ENCODE measurements at places on chromosomes 2 and 18.

DNA sequence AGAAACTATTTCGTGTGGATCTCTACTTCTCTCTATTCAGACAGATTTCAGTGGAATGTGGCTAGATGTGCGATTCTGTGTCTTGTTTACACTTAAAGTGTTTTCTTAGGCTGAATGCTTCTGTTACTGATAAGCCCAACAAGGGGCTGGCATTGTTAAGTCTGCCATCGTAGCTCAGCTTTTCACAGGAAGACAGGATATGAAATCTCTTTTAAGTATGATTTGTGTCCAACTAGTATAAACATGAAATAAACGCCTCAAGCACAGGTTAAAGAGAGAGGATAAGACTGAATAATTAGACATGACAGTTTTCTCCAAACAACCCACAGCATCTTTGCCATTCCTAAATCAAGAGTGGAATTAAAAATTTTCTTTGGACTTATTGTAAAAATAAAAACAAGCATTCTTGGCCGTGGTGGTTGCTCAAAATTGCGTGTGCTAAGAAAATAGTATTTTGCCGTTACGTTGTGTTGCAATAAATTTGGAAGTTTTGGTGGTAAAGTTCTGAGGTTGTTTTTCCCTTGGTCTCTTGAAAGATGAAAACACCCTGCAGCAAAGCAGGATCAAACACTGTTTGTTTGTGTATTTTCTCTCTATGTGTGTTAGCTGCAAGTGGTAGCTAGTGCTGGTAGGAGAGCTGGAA is 1.0 kb downstream of the VIT start:
- no peak for DNase-seq

DNA sequence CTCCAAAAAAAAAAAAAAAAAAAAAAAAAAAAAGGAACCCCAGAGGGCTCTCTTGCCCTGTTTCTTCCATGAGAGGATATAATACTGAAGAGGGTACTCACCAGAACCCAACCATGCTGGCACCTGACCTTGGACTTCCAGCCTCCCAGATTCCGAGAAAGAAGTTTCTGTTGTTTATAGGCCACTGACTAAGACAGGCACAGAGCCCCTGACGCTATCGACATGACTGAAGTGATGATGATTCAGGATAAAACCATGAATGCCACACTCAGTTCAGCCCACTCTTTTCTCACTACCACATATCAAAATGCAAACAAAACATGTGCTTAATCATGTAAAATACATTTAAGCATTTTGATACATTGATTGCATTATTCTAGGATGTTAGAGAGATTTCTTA is 66.1 kb upstream of the CDCA7 start:
- DNase-seq = no peak

DNA sequence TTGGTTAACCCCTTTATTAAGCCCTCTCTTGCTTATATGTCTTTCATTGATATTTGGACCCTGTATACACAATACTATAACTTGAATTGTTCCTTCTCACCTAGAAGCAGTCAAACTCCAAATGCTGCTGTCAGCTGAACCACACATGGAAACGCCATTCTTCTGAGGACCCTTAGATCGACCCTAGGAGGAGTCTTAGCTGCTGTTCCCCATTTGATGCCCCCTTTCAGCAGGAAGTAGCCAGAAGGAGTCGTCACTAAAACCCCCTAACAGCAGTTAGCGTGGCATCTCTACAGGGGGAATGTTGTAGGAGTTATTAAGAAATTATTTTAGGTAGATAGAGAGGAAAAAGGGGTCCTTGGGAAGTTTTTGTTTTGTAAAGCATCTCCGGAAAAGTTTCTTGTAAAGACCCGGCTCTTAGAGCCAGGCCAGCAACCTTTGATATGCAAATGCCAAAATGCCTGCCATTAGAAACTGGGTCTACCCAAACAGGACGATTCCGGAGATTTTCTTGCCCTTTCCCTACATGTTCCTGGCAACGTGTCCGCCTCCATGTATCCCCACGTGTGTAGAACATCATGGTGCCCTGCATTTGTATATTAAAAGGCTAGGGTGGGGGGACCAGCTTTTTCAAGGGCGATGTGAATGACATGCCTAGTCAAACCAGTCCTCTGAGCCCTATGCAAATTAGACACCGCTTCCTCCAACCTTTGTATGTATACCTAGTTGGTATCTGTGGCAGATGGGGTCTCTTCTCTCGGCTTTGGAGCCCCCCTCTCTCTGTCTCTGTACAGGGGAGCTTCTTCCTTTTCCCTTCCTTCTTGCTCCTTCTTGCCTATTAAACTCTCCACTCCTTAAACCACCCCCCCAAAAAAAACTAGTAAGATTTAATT is 638.4 kb upstream of the POU3F3 start:
- no peak for DNase-seq

DNA sequence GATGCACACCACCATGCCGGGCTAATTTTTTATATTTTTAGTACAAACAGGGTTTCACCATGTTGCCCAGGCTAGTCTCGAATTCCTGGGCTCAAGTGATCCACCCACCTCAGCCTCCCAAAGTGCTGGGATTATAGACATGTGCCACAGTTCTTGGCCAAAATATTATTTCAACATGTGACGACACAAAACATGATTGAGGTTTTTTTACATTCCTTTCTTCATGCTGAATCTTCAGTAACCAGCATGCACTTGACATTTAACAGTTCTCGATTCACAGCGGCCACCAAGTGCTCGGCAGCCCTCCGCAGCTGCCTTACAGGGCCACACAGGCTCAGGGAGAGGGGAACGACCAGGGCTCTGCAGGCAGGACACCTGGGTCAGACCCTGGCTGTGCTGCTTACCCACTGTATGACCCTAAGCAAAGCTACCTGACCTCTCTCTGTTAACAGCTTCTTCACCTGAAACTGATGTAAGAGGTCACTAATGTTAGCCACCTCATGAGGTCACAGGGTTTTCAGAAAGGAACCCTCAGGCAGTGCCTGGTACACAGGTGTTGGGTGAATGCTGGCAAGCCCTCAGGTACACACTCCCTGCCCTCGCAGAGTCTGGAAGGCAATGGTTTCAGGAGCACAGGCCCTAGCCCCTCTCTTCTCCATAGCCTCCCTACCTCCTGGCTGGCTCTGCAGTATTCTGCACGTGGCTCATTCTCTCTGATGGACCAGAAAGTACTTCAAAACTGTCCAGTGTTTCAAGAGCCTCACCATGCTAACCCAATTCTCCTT is 25.7 kb downstream of the TUBB6 start:
- no peak for DNase-seq

DNA sequence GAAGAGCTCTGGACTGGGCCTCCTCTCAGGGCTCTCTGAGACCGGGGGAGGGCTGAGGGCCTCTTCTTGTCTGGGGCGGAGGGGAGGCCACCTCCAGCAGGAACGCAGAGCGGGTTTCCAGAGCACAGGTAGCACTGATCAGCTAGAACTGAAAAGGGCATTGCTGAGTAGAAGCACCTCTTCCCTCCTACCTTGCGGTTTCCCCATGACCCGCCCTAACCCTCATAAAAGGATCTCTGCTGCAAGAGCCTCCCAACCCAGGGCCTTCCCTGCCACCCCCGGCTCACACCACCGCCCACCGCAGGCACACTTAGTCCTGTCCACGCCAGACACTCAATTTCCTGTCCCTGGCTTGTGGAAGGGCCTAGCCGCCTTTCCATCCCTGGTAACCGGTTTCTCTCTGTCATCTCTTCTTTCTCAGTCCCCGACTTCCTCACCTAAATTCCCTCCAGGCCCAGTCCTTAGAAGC is 966 bp downstream of the ADCY3 start:
- DNase-seq = peak; percentile 62

DNA sequence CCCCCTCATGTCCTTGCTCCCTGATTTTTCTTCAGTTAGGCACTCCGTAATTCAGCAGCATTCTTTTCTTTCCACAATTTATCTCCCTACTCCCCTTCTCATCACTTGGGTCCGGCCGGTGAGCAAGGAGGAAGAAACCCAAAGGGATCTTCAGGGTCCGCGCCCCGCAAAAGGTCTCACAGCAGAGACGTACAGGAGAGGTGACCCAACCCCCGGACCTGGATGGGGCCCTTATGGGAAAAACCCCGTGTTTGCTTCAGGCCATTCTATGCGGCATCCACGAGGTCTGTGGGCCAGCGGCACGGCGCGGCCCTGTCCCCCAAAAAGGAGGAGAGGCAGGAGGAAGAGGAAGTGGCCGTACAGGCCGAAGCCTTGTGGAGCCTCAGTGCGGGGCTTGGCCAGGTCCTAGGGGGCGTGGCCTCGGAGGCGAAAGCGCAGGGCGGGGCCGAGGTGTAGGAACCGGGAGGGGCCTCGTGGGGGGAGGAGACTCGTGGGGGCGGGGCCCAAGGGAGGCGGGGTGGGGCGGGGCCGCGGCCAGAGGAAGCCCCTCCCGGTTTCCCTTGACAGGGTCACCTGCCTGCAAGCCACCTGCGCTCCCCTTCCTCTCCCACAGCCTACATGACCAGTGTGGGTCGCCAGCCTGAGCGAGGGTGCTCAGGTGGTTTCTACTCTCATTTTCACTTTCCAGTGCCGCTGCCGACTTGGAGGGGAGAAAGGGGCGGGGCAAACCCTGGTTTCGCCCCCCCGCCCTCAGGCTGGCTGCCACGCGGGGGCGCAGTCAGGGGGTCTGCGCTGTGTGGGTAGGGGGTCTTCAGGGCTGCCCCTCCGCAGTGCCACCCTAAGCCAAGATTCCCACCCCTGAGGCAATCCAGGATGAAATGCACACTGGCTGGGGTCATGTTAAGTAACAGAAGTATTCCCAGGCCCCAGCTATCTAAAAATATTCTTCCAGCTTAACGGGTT is 156.4 kb upstream of the XPO1 start:
- DNase-seq = peak; percentile 83

DNA sequence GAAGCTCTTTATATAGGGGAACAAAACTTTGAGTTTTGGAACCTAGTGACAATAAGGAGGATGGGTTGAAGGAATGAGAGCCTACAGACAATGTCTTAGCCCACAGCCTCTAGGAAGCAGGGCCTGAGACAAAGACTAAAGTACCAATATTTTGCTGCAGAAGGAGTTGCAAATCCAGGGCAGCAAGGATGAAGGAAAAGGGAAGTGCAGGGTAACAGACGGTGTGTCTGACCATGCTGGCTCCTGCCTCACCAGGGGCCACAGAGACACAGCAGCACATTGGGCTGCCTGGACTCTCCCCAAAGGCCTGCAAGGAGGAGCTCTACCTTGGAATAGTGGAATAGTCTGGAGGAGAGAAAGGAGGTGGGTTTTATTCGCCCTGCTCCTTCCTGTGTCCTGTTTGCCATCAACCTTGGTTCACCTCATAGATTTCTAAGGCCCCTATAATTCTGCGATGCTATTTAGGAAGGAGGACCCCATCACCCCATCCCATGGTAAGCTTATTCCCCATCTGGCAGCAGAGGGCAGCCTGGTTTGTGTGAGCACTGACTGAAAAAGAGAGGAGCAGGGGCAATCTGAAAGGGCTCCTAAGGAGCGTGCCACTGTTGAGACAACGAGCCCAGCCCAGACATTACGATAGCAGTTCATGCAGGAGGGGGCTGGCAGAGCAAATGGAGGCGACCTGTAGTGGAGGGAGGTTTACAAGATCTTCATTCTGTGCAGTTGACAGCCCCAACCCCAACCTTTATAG is 143.4 kb downstream of the MGAT5 start:
- no peak for DNase-seq

DNA sequence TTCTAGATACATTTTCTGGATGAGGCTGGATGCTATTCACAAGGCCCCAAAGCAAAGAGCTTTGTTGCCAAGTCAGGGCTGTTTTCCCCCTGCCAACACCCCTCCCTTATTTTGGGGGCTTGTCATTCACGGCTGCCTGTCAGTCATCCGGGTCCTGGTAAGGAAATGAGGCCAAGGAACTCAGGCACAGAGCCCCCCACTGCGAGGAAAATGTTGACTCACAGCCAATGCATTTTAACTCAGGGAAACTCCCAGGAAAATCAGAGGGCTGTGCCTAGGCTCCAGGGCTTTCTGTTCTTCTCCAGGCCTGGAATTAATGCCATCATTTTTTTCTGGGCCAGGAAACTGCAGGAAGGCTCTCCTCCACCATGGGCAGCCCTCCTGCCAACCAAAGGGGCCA is 241.1 kb downstream of the SMAD2 start:
- DNase-seq = no peak

GRCh38 chr18:44943311-44943881 is 262.7 kb downstream of the SETBP1 start:
- DNase-seq = no peak

GRCh38 chr2:159996792-159997546 is 65.4 kb downstream of the PLA2R1 start:
- DNase-seq = no peak

GRCh38 chr2:40332191-40332826 is 119.6 kb downstream of the SLC8A1 start:
- no peak for DNase-seq

- DNase-seq = no peak
These were observed 181.5 kb upstream of the ZFP36L2 start for GRCh38 chr2:43407935-43408334.

DNA sequence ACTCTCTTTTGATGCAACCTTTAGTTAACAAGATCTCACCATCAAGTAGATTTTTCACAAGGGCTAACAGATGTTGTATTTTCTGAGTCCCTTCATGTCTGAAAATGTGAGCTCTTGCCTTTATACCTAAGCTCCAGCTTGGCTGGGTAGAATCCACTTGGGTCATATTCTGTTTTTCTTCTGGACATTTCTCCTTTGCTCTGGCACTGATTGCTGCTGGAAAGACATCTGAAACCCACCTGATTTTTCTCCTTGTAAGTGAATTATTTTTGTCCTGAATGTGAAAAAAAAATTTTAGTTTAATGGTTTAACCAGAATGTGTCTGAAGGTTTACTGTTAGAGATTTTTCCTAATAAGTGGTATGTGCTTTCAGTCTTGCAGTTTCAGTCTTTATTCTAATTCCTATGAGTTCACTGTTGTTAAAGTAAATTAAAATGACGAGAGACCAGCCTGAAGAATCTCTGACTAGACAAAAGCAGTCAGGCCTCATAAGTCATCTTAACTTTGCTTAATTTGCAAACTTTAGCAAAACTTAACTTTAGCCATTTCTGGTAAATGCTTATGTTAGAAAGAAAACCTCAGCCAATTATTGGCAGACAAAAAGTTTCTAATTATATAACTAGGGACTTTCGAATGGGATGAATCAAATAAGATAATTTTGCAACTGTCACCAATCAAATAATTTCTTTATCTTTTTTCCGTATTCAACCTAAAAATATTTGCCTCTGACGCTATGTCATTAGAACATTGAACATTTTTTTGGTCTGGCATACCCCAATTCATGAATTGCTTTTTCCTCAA is 70.8 kb downstream of the ACAA2 start:
- DNase-seq = no peak

DNA sequence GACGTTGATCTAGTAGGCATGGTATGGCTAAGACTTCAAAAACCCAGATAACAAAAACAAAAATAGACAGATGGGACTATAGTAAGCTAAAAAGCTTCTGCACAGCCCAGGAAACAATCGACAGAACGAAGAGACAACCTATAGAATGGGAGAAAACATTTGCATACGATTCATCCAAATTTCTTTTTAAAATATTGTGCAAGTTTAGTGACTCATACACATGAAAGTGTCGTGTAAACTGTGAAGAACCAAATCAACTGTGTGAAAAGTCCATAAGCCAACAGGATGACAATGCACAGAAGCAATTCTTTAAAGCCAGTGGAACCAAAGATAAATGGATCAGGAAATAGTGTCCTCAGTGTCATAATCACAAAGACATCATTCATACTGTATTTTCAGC is 671.1 kb downstream of the RNF144A start:
- DNase-seq = no peak
